Calu3 (cell line): ENCODE measurements at places on chromosomes 13 and 19.

DNA sequence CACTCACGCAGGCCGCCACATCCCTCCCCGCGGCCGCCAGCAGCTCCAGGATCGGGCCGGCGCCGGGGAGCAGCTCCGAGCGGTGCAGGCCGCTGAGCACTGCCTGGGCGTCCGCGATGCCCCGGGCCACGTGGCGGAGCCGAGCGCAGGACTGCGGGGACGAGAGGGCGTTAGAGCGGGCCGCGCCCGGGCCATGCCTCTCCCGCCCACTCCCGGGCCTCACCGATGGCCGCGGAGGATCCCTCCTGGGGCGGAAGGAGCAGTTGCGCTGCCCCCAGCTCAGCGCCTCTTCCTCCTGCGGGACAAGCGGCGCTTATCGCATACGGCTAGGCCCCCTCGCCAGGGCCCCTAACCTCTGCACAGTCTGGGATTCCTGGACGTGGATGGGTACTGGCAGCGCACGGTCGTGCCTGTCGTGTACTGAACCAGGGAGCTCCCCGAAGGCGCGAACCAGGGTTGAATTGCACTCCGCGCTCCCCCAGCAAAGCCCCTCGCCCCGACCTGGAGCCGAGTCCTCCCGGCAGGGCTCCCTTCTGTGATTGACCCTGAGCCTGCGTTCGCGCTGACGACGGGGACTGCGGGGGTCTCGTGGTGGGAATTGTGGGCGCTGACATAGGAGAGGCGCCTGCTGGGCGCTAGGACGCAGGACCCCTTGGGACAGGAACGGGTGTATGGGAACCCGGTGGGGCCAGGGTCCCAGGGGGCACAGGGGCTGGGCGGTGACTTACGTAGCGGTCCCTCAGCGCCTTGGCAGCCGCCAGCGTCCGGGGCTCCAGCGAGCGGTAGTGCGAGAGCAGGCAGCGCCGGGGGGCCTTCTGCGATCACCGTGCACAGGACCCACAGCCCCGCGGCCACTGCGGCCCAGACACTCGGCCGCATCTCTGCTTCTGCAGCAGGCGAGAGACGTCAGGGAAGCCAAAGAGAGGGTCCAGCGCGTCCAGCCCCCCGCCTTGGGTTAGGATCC is 673 bp downstream of the IFNL4 start:
- no peak overlapping the region for H3K27ac ChIP-seq
- no peak overlapping the region for H3K4me3 ChIP-seq
- DNase-seq, result no peak
- peaks cover 81% of the 10 kb centered on the region for H3K27me3 ChIP-seq
- no peaks in the 10 kb centered on the region for H3K36me3 ChIP-seq
- H3K4me1 ChIP-seq, result no peaks in the 10 kb centered on the region

- no peak overlapping the region for H3K27ac ChIP-seq
- H3K4me1 ChIP-seq, result no peaks in the 10 kb centered on the region
- H3K27me3 ChIP-seq, result no peaks in the 10 kb centered on the region
Observed at GRCh38 chr13:60047918-60048317, 115.8 kb downstream of the DIAPH3 start.

DNA sequence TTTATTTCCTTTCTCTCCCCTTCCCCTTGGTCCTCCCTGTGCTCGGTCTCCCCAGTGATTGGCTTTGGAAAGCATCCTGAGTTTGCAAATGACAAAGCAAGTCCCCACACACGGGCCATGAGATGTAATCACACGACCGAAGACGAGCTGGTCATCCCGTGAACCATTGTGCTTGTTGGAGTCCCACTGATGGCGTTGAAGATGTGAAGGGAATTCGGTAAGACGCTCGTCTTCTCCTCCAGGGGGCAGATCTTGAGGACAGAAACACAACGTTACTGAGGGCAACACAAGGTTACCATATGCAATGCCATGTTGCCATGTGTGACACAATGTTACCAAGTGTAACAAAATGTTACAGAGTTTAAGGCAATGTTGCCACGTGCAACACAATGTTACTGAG is 42.0 kb upstream of the SLC15A1 start:
- no peak overlapping the region for H3K4me3 ChIP-seq
- H3K27me3 ChIP-seq, result no peaks in the 10 kb centered on the region
- no peaks in the 10 kb centered on the region for H3K36me3 ChIP-seq
- no peak for DNase-seq
- no peaks in the 10 kb centered on the region for H3K4me1 ChIP-seq

GRCh38 chr13:51585696-51586095 is 1.4 kb downstream of the WDFY2 start:
- H3K27me3 ChIP-seq, result no peaks in the 10 kb centered on the region
- H3K4me1 ChIP-seq, result peaks cover 13% of the 10 kb centered on the region
- DNase-seq, result no peak
- peak overlapping the region; percentile 84 for H3K4me3 ChIP-seq
- peaks cover 19% of the 10 kb centered on the region for H3K36me3 ChIP-seq

- H3K4me1 ChIP-seq, result no peaks in the 10 kb centered on the region
- no peak overlapping the region for H3K27ac ChIP-seq
- H3K4me3 ChIP-seq, result no peak overlapping the region
- DNase-seq, result peak; percentile 54
- peaks cover 73% of the 10 kb centered on the region for H3K36me3 ChIP-seq
Observed at GRCh38 chr19:3976495-3977241, 5.8 kb upstream of the DAPK3 start.

DNA sequence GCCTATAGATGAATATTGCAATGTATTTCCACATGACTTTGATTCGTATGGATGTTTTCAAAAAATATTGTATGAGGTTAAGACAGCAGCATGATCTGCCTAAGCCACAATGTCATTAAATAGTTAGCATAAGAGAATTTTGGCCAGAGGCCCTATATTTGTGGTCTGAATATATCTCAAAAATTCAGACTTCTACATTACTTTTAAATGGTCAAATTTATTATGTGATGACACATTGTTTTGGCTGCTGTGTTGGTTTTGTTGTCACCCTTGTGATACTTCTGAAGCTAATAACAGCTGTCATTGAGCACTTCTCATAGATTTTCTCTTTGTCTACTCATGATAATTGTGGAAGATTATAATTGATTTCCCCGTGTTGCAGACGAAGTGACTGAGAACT is 288.2 kb downstream of the MYO16 start:
- H3K27ac ChIP-seq, result no peak overlapping the region
- no peak overlapping the region for H3K4me3 ChIP-seq
- peaks cover 29% of the 10 kb centered on the region for H3K4me1 ChIP-seq
- peaks cover 12% of the 10 kb centered on the region for H3K36me3 ChIP-seq
- DNase-seq, result no peak

- H3K36me3 ChIP-seq, result no peaks in the 10 kb centered on the region
- no peak overlapping the region for H3K4me3 ChIP-seq
- no peaks in the 10 kb centered on the region for H3K4me1 ChIP-seq
- no peak overlapping the region for H3K27ac ChIP-seq
Observed at GRCh38 chr13:26735677-26736076, 24.9 kb downstream of the GPR12 start.
